Large intestine (tissue), 12 donors: ENCODE measurements at places on chromosomes 3 and 15. TPM values are rescaled to one million over a fixed set of nuclear protein-coding genes. Genes with fewer than 3 reads are reported as not detected.

Gene SLC28A2
- polyA plus RNA-seq = 16.8 TPM

Gene ST6GAL1
- 126 TPM for polyA plus RNA-seq

Gene GOLGA6L7
- 0.18 TPM for polyA plus RNA-seq

Gene LRRC31
- polyA plus RNA-seq = 11.4 TPM

Gene MYEF2
- polyA plus RNA-seq = 28.8 TPM

Gene CTXND1
- 0.70 TPM for polyA plus RNA-seq

Gene C15orf62
- polyA plus RNA-seq = 5.4 TPM

Gene CLRN1
- 8.7 TPM for polyA plus RNA-seq

Gene CCDC39
- not detected for polyA plus RNA-seq

Gene MLF1
- polyA plus RNA-seq = 12.5 TPM

Gene SLC35G2
- 3.4 TPM for polyA plus RNA-seq

Gene NXPE3
- polyA plus RNA-seq = 4.3 TPM

Gene BFSP2
- not detected for polyA plus RNA-seq

Gene RAD51
- polyA plus RNA-seq = 8.1 TPM

Gene POPDC2
- polyA plus RNA-seq = 12.2 TPM

Gene CCR1
- 3.4 TPM for polyA plus RNA-seq

Gene LEKR1
- polyA plus RNA-seq = 2.2 TPM

Gene NMNAT3
- polyA plus RNA-seq = 15.1 TPM

Gene CYP1A2
- polyA plus RNA-seq = not detected

Gene GPR149
- not detected for polyA plus RNA-seq

Gene GRK7
- not detected for polyA plus RNA-seq

Gene TOP2B
- 120 TPM for polyA plus RNA-seq

Gene PTPN23
- 33.8 TPM for polyA plus RNA-seq

Gene LSAMP
- polyA plus RNA-seq = 7.6 TPM

Gene KBTBD13
- 0.04 TPM for polyA plus RNA-seq

Gene CGGBP1
- 81.3 TPM for polyA plus RNA-seq

Gene C3orf22
- 0.63 TPM for polyA plus RNA-seq

Gene TRH
- polyA plus RNA-seq = 0.16 TPM

Gene VEPH1
- polyA plus RNA-seq = 0.63 TPM

Gene CD86
- 3.3 TPM for polyA plus RNA-seq

Gene UPK1B
- polyA plus RNA-seq = 1.1 TPM

Gene PLS1
- 44.2 TPM for polyA plus RNA-seq

Gene FETUB
- not detected for polyA plus RNA-seq

Gene OSBPL10
- 12.4 TPM for polyA plus RNA-seq

Gene NR1I2
- 89.1 TPM for polyA plus RNA-seq

Gene ZKSCAN7
- 8.4 TPM for polyA plus RNA-seq
